ENCODE measurements at places on chromosomes 4 and X.

- DNase-seq: no peak
These were observed 30.3 kb upstream of the GLRB start for GRCh38 chr4:157045507-157046127.

GRCh38 chr4:139734201-139734874, 68.7 kb downstream of the MGST2 start:
- DNase-seq: no peak

DNA sequence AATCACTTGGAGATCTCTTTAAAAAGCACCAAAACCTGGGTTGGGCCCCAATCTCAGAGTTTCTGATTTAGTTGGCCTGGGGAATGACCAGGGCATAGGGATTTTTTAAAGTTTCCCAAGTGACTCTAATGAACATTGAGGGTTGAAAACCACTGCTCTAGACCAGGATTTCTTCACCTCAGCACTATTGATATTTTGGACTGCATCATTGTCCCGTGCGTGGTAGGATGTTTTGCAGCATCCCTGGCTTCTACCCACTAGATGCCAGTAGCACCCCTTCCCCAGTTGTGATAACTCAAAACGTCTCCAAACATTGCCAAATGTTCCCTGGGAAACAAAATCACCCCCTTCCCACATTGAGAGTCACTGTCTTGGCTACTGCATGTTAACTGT, 61.8 kb downstream of the ATXN3L start:
- no peak for DNase-seq

DNA sequence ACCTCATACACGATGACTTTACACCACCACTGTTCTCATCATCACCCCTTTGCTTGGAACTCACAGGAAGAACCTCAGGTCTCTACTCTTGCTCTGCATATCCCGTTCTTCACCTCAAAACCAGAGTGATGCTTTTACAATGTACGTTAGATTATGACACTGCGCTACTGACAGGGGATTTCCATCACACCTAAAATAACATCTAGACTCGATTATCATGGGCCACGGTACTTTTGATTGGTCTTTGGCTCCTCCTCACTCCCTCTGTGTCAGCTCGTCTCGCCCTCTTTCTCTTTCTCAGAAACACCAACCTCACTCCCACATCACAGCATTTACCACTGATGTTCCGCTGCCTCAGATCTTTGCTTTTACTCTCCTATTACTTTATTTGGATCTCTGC, 172.4 kb downstream of the TLL1 start:
- peak; percentile 53 for DNase-seq

GRCh38 chr4:78566834-78567499, 15.4 kb downstream of the ANXA3 start:
- DNase-seq: no peak

GRCh38 chr4:182089326-182089725, 153.9 kb upstream of the TENM3 start:
- DNase-seq: no peak

DNA sequence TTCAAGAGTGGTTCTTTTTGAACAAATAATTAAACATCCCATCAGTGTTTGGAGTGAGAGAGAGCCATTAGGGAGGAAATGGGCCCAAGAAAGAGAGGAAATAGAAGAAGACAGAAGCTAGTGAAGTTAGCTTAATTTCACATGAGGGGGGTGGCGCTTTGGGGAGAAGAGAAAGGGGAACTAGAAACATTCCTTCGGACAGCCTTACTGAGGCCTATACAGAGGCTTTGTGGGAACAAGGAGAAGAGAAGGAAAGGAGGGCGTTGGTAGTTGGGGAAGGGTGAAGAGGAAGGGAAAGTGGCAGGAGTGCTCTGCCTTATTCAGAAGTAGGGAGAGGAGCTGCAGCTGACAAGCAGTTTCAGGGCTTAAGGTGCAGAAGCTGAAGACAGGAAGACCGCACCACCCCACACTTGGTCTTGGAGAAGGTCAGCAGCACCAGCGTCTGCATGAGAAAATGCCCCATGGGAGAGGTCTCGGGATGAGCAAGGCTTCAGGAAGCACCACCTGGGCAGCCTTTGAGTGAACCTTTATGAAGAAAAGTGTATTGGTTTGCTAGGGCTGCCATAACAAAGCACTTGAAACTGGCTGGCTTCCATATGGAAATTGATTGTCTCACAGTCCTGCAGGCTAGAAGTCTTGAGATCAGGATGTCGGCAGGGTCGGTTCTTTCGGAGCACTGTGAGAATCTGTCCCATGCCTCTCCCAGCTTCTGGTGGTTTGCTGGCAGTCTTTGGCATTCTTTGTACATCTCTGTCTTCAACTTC, 85.1 kb downstream of the KIT start:
- DNase-seq: no peak

GRCh38 chr4:25966171-25966570, 52.2 kb downstream of the SMIM20 start:
- DNase-seq: no peak

DNA sequence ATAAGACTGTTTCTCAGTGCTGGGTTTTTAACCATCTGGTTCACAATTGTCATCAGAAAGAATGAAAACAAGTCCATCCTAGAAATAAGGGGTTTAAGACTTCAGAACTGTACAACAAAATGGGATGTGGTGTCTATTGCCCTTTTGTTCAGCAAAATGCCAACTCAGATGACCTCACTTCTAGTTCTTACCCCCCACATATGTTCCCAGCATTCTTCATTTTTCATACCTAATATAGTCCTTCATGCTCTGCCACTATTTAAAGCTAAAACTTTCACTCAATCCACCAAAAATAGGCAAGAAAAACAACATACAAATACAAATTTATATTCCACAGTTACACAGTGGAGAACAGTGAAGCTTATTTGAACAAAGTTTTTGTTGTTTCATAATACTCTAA, 111.4 kb downstream of the SORBS2 start:
- no peak for DNase-seq

- no peak for DNase-seq
These were observed 100.1 kb downstream of the REPS2 start for GRCh38 chrX:17046478-17047097.

DNA sequence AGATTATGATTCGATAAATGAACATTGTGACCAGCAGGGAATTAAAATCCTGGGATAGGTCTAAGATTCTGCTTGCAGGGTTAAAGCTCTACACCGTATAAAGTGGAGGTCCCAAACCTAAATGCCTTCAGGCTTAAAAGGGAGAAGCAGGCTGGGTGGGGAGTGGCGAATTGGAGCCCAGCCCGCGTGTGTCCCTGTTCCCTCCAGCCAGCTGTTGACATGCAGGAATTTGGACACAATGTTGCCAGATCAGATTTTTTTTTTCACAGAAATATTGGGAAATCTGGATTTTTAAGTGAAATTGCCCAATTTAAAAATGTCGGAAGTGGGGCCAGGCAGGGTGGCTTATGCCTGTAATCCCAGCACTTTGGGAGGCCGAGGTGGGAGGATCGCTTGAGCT, 60.5 kb downstream of the ELF4 start:
- DNase-seq: no peak

DNA sequence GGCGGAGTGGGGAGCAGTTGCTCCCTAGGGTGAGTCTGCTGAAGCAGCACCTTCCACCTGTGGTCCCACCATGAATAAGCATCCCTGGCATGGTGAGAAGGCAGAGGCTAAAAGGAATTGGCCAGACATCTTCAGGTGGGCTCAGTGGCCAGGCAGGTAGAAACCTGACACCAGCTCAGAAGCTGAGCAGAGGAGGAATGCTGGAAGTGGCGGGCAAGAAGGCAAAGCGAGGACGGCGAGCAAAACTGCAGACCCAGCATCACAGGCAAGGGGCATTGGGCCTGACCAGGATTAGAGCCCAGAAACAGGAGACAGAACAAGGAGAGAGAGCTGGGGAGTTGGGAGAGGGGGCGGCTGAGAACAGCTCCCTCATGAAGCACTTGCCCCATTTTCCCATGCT, 25.3 kb downstream of the TSC22D3 start:
- no peak for DNase-seq

- DNase-seq: no peak
These were observed 45.6 kb upstream of the GRIA3 start for GRCh38 chrX:123138473-123138872.

DNA sequence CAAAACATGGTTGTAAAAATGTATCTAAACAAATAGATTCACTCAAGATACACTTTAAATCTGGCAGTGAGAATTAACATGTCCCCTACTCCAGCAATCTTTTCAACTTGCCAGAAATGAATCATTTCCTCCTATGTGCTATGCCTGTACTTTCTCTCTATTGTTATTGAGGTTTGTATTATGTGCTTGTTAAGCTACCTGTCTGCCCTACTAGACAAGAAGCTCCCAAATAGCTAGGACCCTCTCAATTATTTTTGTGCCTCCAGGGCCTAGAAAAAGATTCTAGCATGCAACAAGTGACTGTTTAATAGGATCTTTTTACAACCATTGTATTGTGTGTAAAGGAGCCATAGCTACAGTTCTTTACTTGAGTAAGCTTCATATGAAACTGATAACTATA, 3.5 kb upstream of the SAP30 start:
- peak; percentile 13 for DNase-seq

DNA sequence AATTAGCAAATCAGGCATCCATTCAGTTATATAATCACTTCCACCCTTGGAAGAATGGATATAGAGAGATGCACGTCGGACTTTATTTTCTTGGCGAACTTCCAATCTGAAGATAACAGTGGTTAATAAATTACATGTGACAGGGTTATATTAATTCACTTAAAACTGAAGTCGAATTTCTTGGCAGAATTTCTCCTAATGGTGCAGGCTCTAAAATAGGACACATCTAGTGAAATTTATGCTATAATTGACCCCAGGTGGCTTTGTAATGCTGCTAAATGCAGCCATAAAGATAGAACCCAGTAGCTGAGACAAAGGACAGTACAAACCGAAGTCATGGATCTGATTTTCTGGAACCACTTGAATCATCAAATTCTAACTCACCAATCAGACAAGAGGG, 20.8 kb upstream of the SLC10A4 start:
- DNase-seq: no peak

- DNase-seq: peak; percentile 74
These were observed 478 bp upstream of the PLXNA3 start for GRCh38 chrX:154457491-154458115.

DNA sequence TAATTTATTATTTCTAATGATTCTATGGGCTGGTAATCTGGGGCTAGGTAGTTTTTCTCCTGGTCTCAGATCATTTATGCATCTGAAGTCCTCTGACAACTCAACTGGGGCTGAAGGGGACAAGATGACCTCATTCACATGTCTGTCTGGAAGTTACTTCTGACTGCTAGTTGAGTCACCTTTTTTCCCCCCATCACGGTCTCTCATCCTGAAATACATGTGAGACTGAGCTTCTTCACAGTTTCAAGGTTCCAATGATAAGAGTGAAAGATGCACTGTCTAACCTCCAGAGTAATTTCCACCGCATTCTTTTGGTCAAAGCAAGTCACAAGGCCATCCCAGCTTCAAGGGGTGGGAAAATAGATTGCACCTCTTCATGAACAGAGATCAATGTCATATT, 356.7 kb upstream of the RPS6KA3 start:
- no peak for DNase-seq

DNA sequence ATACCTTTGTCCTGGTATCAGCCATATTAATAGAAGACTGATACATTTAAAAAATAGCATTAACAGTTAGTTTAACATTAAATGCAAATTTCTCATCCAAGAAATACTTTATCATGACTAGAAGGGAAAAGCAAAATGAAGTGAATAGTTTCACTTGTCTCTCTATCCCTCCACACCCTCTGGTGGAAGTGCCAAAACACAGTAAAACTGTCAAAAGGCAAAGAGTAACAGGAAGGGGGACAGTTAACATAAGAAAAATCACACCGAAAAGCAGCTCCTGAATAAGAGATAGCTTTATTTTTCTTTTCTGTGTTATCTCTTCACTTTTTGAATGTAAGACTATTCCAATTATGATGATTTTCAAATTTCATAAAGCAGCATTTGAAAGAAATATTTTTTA, 187.2 kb downstream of the FBXW7 start:
- no peak for DNase-seq

- no peak for DNase-seq
These were observed 115.0 kb downstream of the PJA1 start for GRCh38 chrX:69050051-69050765.

- DNase-seq: no peak
These were observed 28.9 kb downstream of the SNX25 start for GRCh38 chr4:185238215-185238681.

DNA sequence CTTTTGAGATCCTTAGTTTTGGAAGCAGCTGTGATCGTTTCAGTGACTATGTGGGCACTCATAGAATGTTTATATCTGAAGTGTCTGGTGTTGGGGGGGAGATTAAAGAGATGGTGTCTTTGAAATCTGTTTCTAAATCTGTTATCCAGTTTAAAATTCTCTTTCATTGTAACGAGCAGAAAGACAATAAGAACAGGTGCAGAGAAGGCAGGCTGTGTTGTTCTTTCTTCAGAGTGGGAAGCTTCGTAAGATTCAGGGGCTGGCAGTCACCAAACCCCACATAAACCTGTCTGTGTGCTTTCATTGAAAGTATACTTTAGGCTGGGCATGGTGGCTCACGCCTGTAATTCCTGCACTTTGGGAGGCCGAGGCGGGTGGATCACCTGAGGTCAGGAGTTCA, 16.3 kb upstream of the DHRSX start:
- no peak for DNase-seq

DNA sequence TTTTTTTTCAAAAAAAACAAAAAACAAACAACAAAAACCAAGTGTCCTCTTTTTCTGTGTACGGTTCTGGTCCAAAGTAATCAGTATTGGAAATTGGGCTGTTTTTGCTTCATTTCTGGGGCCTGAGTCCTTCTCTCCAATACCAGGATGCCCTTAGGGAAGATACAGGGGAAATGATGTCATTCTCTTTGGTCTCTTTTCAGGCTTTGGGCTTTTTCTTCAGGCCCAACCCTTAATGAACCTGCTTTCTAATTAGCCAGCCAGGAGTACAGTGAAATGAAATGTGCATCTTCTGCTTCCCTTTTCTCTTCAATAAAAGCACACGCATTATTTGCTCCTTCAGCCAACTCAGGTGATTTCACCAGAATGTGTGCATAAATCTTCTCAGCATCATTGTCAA, 52.6 kb upstream of the RBPJ start:
- DNase-seq: no peak

- no peak for DNase-seq
These were observed 8.7 kb downstream of the C1QTNF7 start for GRCh38 chr4:15436513-15436912.

DNA sequence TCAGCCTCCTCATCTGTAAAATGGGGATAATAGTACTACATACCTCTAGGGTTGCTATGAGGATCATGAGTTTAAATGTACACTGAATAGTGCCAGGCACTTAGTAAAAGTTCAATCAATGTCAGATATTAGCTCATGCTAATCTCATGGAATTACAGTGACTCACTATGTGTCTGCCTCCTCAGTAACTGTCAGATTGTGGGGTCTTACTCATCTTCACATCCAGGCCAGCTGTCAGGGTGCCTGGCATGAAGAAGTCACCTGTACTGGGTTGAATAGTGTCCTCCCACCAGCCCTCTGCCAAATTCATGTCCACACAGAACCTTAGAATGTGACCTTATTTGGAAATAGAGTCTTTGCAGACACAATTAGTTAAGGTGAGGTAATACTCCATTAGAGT, 54.3 kb upstream of the STIM2 start:
- no peak for DNase-seq

GRCh38 chr4:30256116-30256832, 463.9 kb upstream of the PCDH7 start:
- DNase-seq: no peak

- no peak for DNase-seq
These were observed 290.6 kb upstream of the GRID2 start for GRCh38 chr4:92012899-92013867.
